ENCODE measurements at places on chromosomes 11 and 22.

DNA sequence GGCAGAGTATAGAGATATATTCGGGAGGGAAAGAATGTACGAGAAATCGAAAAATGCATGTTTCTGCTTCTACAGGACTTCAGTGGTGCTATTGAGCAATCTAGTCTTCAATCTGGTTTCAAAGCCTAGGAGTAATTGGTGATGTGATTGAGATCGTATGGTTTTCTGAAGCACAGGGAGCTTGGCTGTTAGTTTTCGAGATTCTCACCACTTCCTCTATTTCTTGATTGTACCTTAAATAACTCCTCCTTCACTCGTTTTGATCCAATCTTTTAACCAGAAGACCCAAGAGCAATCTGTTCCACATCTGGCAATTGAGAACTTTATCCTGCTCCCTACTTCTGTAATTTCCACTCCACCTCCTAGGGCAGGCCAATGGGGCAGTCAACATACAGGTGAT lies 518 bp downstream of the CCDC179 start:
- no peak for DNase-seq

DNA sequence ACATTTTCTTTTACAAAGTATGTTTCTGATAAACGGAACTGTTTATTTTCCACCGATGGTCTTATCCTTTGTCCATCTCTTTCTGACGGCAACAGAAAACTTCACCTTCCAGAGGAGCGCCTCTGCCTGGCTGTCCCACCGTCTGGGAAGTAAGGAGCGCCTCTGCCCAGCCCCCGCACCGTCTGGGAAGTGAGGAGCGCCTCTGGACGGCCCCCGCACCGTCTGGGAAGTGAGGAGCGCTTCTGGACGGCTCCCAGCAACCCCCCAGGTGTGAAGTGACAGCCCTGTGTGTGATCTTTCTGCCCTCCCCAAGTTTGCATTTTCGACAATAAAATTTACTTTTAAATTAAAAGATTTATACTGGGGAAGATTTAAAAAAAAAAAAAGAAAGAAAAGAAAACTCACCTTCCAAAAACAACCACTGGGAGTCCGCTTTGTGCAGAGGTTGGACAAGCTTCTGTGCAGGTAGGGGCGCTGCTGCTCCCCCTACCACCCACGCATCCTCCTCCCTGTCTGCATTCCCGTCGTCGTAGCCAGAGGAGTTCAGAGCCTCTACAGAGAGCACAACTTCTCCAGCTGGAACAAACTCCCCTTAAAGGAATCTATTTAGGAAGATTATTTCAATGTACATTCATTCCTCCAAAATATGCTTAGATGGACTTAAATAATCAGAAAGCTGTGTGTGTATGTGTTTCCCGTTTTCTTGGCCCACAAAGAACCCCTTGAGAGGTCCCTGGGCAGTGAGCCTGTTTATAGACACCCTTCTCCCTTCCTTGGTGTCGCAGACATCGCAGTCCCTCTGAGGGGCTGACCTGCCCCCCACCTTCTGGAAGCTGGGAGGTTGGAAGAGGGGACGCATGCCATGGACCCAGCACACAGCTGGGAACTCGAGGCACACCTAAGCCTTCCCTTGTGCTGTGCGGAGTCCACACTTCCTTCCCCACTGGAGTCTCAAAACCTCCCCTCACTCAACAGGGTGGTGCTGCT lies 849 bp upstream of the APOBEC3B start:
- no peak for DNase-seq

- DNase-seq: no peak
Observed at GRCh38 chr11:73914284-73914683, 36.5 kb upstream of the DNAJB13 start.

DNA sequence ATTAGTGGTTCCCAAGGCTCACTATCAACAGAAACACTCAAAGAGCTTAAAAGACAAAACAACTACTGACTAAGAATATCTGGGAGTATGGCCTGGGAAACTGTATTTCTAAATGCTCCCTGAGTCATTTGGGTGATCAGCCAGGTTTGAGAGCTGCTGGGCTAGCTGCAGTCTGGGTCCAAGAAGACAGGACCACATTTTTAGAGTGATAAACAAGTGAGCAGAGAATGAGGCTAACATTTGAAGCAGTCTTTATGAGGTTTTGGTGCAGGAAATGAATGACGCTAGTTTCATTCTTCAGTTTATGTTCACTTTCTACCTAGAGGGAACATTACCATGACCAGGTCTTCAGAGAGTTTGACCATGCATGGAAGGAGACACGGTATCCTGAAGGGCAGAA lies 97.7 kb downstream of the TEAD1 start:
- no peak for DNase-seq

GRCh38 chr11:70155386-70155785 lies 47.7 kb upstream of the FADD start:
- DNase-seq: no peak

DNA sequence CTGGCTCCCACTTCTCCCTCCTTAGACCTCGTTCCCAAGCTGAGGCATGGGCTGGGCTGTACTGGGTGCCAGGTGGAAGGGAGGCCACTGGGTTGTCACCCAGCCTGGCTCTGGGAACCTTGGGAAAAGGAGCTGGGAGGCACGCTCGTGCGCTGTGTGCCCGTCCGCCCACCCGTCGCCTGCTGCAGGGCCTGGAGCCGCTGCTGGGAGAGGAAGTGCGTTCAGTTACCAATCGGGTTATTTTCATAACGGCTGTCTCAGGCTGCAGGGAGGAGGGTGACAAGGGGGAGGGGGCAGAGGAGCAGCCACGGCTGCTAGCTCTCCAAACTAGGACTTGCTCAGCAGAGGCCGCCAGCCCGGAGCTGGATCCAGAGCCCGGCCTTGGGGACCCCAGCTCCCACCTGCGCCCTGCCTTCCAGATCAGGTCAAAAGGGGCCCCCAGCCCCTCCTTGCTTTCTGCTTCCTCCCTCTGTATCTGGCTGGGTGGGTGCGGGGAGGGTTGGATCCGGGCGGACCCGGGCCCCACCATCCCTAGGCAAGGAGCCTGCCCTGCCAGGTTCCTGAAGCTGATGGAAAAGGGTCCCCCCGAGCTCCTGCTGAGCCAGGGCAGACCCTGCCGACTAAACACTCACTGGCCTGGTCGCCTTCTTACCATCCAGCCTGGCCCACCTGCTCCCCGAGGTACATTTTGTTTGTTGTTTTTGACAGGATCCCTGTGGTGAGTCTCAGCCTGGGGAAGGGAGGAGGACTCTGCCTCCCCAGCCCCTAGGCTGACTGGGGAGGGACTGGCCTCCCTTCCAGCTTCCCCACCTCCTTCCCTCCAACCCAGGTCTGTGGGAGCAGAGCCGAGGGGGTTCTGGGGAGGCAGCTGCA lies 14.3 kb downstream of the DGKZ start:
- DNase-seq: no peak

GRCh38 chr11:26537341-26537740 lies 34.7 kb downstream of the MUC15 start:
- no peak for DNase-seq

DNA sequence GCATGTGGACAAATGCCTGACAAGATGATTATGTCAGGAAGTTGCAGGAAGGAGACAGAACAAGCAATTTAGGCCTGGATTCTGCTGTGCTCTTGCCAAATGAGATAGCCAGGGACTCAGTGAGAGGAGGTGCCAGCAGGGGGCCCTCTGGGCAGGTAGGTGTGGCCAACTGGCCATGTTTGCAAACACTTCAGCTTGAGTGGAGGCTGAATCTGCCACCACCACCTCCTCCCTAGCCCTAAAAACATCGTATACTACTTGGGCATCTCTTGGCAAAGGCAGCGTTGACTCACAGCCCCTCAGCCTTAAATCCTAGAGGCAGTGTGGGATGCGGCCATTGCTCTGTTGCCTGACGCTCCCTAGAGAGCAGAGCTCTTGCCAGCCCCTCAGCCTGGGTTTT lies 95.1 kb upstream of the PLET1 start:
- no peak for DNase-seq

GRCh38 chr11:13291800-13292199 lies 14.2 kb downstream of the BMAL1 start:
- no peak for DNase-seq

DNA sequence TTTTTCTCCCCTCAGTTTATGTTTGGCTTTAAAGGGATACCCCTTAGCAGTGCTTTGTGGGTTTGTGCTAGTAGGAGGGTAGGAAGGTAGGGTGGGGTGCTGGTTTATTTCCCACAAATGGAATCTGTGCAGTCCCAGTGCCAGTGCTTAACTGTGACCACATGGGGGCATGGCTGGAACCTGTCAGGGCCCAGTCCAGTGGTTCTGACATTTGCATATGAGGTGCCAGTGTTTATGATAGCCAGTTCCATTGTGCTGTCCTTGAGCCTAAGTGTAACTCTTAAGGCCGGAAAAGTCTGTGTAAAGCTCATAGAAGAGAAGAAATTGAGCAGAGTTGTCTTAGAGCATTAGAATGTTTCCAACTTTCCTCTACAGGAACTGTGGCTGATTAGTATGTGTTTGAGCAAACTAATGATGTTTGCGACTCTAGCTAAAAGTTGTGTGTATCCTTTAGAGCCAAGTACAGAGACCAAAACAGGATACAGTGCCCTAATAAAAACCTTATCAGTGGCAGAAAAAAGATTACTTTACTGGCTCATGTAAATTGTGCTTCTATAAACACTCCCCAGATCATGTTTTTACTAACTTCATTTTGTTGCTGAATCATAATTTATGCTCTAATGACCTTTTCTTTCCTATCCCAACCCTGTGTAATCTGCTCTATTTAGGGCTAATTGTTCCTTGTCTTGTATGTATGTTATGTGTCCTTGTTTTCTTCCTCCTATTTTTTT lies 38.1 kb downstream of the DIXDC1 start:
- no peak for DNase-seq

DNA sequence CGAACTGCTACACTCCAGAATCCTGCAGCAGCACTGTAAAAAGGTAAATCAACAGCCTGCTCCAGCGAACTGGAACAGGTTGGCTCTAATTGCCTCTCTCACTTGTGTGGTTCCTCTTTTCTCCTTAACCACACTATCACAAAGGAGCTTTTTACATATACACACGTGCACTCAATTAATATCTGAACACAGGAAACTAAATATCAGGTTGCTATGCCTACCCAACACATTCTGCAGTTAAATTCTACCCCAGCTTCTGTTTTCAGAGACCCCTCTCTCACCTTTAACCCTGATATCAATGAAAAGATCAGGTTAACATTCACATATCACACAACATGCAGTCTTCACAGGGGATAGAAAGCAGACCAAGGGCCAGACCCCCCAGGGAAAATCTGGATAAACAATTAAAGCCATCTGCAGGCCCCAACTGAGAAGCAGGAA lies 11.0 kb downstream of the RBFOX2 start:
- no peak for DNase-seq

GRCh38 chr22:24054356-24054755 lies 43.3 kb downstream of the CABIN1 start:
- DNase-seq: no peak

GRCh38 chr22:49522582-49523373 lies 304.9 kb downstream of the BRD1 start:
- DNase-seq: no peak

DNA sequence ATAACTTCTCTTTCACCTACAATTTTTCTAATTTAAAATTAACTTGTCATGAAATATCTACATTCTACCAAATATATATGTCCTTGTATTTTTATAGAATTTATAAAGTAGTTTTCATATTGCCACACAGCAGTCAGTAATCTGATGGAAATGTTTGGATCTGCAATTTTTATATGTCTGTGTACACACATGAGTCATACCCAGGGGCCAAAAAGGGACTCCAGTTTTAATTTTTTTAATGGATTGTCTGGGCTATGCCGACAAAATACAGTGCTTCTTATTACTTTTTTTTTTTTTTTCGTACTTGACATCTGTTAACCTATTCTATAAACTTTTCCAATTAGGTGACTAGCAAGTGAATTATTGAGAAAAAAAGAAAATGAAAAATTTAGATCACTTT lies 6.3 kb downstream of the GUCY1A2 start:
- no peak for DNase-seq

DNA sequence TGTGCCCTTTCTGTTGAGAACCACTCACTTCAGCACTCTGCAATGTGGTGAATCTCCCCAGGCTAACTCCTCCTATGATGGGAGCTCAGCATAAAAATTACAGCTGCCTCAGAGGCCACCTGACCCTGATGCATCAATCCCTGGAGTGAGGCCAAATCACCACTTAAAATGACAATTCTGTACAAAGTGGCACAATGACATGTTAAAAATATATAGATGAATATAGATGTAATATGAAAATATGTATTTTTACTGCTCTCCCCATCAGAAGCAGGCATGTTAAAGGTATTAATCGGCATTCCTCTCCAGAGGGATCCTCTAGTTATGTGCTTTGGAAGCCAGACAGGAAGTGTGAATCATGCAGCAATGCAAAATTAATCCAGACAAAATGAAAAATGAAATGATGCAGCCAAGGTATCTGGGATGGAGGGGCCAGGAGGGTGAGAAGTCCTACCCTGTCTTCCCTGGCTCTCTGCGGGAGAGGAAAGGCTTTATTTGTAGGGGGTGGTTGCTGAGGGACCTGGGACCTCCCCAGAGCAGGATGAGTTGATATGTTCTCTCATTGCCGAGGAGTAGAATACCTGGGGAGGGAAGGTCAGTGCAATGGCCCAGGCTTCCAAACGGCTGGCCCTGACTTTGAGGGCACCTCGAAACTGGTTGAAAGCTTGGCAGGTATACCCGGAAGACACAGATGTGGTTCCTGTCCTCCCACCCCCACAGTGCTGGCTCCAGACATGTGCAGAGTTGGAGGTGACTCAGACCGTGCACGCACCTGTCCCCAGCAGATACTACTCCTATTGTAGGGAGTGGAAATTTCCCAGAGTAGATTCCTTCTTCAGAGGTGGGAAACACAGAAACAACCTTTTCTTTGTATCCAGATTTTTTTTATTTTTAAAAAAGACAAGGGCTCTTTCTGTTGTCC lies 347.9 kb upstream of the NCAM1 start:
- DNase-seq: peak; percentile 62

- no peak for DNase-seq
Observed at GRCh38 chr22:44581096-44581435, 83.0 kb upstream of the RTL6 start.

- DNase-seq: no peak
Observed at GRCh38 chr11:60183591-60184205, 815 bp upstream of the MS4A6A start.

DNA sequence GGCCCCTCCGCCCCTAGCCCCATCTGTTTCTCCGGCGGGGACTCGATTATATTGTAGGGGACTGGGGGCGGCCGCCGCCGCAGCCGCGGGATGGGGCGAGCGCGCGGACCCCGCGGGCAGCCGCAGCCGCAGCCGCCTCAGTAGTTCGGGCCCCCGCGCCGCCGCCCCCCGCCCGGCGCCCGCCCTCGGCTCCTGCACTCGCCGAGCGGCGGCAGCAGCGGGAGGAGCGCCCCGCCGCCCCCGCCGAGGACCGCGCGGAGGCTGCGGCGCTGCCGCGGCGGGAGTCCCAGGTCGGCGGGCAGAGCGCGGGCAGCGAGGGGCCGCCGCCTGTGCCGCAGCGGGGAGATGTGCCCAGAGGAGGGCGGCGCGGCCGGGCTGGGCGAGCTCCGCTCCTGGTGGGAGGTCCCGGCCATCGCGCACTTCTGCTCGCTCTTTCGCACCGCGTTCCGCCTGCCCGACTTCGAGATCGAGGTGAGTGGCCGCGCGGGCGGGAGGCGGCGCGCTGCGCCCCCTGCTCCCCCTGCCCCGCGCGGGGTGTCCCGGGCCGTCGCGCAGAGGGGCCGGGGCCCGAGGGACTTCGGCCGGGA lies at the start of gene CECR2:
TSS of gene CECR2 (plus strand) at position 22 of the 587 bp plus-strand sequence. CDS start at position 346, 324 bp downstream.
- no peak for DNase-seq

Measured in fibroblast of skin of left biceps (primary cell).